NCI-H1436 treated with DMSO at 0.1 percent for 48 hours (cell line): ENCODE measurements at places on chromosomes 7 and 10.

DNA sequence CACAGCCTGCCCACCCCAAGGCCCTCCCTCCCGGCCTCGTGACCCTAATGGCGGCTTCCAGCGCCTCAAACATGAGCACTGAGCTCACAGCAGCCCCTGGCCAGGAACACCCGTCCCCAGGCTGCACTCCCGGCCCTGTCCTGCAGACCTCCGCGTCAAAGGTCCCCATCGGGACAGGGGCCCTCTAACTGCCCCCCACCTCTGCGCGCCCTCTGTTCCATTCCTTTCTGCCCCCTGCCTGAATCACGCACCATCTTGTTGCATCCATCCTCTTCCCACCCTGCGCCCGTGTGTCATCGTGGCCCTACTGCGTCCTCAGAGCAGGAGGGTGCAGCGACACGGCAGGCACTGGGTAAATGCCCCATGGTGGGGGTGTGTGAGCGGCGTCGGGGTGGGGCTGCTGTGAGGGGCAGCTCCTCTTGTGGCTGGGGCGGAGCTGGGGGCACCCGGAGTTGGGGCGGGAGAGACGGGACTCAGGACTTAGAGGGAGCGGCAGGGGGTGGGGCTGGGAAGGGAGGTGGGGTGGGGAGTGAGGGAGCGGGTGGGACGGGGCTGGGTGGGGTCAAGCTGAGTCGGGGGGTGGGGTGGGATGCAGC lies 13.4 kb downstream of the SLC29A4 start:
- DNase-seq: no peak

DNA sequence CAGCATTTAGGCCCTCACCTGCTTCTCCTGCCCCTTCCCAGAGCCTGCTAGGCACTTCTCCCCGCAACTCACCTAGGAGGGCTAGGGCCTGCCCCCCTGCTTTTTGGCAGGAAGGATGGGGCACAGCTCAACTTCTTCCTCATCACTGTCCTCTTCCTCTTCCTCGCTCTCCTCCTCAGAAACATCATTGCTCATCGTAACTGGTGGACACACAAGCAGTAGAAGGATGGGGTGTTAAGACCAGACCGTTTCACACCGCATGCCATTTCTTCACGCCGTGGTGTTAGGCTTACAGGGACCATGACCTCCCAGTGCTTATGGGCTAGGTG lies 1.6 kb downstream of the NPM3 start:
- no peak for DNase-seq

- no peak for DNase-seq
Observed at GRCh38 chr10:131820626-131821025, 80.2 kb upstream of the PPP2R2D start.

DNA sequence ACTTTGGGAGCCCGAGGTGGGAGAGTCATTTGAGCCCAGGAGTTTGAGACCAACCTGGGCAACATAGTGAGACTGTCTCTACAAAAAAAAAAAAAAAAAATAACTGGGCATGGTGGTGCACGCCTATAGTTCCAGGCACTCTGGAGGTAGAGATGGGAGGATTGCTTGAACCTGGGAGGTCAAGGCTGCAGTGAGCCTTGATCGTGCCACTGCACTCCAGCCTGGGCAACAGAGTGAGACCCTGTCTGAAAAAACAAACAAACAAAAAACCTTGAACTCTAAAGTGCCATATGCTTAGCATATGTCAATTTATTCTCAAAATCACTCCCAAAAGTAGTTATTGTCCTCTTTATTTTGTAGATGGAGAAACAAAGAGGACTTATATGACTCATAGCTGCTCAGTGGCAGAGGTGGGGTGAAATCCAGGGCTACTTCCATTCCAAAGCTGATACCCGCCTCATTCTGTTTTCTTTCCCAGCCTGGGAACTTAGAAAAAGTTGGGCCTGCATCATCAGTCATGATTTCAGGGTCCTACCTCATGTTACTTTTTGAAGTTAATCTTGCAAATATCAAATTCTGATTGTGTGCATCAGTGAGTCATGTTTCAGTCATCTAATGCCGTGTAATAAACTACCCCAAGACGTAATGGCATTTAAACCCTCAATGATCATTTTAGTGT lies 13.3 kb downstream of the DHTKD1 start:
- no peak for DNase-seq

- no peak for DNase-seq
Observed at GRCh38 chr10:75254739-75255138, 19.0 kb upstream of the COMTD1 start.

- no peak for DNase-seq
Observed at GRCh38 chr10:68506411-68506810, 20.9 kb downstream of the SLC25A16 start.

DNA sequence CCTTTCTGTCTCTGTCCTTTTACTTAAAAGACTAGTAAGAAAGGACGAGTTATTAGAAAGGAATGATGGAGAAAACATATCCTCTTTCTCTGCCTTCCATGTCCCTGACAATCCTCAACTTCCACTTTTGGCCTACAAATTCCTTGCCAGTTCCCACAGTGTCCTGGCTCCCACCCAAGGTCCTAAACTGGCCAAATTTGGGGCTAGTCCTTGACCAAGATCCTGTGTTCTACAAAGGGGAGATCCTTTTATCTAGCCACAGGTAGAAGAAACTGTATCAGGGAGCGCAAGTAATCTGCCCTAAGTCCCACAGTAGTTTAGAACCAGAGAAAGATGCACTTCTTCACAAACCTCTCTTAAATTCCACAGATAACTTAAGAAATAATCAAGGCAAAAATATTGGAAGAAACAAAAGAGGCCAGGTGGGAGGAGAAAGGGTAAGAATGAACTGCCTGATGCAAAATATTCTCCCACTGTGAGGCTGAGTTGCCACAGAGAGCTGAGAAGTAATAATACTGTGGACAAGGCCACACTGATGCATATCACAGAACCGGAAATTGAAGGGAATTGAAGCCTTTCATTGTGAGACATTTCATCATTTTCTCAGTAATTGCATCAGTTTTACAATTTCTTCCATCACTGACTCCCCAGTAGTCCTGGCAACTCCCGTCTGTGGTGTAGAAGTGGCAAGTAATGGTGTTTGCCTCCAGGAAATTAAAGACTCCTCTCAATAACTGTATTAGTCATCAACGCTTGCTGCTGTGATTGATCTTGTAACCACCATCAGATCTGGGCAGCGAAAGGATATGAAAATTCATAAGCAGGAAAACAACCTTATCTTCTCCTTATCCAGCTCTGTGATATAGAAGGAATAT lies 47.2 kb downstream of the DNAJC12 start:
- DNase-seq: no peak

DNA sequence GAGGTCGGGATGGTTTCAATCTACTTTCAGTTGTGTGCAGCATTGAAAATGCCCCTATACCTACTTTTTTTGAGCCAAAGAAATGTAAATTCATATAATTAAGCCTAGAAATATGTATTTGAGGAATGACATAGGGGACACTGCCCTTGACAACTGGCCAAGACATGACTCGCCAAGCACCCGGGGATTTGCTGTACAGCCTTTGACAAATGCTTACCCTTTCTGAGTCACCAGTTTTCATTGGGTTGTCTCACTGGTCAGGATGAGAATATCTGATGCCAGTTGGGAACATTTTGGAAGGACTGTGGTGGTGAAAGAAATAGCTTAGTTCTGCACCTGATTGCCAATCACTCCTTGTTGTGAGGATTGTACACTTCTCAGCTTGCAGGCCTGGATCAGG lies 166.8 kb upstream of the HABP2 start:
- no peak for DNase-seq

DNA sequence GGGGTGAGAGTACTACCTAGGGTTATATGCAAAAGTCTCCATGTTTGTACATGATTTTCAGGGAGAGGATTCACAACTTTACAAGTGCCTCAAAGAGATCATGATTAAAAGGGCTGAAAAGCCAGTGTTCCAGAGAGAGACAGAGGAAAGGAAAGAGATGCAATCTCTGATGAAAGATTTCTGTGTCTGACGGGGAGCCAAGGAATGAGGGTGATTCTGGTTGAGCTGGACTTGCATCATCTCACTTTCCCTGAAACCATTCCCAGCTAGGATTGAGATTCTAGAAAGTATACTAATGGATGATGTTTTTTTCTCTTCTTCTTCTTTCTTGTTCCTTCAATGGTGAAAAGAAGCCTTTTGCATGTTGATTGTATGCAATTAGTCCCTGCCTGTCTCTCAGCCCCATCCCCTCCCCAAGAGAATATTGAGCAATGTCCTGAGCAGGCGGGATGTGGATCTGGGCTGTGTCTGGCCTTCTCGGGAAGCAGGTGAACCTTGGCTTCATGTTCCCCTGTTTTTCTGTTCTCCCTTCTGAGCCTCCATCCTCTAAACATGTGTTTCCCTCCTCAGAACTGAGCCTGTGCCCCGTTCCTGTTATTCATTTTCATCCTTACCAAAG lies 186.1 kb downstream of the ZNF365 start:
- DNase-seq: no peak

DNA sequence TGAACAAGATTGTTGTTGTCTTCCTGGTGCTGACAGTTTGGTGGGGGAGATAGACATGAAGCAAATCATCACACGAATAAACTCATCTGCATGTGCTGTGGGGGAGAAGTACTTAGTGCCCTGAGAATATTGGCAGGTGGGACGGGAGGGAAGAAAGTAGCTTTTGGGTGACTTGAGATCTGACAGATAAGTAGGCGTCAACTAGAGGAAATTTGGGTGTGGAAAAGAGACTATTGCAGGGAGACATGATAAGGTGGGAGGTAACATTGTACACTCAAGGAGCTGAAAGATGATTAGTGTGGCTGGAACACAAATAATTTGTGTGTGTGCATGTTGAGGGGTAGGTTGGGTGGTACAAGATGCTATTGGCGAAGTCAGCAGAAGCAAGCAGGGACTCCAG lies 30.1 kb downstream of the CNNM2 start:
- DNase-seq: no peak

DNA sequence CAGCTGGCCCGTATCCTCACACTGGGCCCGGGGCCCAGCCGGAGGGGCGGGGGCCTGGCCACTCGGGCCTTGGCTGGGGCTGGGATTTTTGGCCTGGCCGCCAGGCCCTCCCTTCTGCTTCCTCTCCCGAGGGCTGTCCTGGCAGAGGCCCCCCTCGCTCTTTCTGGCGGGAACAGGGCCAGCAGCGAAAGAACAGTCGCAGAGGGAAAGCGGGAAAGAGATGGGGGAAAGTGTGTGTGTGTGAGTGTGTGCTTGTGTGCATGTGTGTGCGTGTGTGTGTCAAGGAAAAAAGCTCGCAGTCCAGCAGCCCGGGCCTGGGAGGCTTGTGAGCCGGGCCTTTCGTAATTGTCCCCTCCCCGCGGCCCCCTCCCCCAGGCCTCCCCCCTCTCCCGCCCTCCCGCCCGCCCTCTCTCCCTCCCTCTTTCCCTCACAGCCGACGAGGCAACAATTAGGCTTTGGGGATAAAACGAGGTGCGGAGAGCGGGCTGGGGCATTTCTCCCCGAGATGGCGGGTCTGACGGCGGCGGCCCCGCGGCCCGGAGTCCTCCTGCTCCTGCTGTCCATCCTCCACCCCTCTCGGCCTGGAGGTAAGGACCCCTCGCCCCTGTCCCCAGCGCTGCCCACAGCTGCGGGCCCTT lies at the start of gene ELN:
Gene ELN (plus strand): TSS at position 491 of the 638 bp plus-strand sequence. CDS start 15 bp downstream, at position 506.
- no peak for DNase-seq

DNA sequence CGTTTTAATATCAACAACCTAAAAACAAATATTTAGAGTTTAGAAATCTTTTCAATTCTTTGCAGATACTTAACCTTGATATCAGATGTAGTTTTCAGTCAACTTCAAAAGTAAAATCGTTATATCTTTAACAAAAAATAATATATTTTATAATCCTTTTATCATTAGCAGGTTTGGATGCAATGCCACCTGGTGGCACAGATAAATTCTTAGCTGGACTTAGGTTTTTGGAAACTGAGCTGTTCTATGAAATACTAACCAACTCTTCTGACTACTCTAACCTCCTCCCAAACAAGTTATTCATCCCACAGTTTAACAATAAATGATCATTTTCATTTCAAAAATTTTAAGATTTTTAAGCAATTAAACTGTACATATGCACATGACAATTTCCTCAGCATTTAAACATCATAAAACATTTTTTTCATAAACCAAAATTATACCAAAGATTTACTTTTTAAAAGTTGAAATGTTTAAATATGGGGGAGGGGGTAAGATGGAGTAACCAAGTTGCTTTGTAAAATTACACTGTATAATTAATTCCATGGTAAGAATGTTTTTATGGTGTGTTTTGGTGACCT lies 56.9 kb downstream of the HIBADH start:
- DNase-seq: no peak

GRCh38 chr7:483656-484355 lies 35.8 kb downstream of the PDGFA start:
- no peak for DNase-seq

- DNase-seq: no peak
Observed at GRCh38 chr10:43194266-43194665, 56.0 kb downstream of the CSGALNACT2 start.

DNA sequence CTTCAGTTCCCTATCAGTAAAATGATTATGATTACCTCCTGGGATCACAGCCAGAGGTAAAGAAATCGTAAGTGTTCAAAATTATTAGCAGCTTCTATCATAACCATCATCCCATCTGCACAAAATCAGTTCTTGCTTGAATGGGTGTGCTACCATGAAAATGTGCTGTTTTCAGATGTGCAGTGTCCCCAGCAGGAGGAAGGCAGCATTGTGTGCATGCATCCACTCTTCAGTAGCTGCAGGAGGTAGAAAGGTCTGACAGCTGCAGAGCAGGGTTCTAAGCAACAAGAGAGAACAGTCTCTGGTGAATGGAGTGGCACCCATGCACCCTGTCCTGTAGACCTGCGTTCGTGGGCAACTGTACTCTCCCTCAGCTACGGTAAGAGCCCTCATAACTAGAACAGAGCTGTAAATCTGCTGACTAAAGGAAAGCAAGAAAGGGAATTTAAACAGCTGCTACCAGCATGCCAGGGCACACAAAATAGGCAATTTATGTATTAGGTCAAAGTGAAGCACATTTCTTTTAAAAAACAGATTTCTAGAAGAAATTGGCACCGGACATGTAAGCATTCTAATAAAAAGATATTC lies 21.2 kb downstream of the VSTM2A start:
- no peak for DNase-seq

DNA sequence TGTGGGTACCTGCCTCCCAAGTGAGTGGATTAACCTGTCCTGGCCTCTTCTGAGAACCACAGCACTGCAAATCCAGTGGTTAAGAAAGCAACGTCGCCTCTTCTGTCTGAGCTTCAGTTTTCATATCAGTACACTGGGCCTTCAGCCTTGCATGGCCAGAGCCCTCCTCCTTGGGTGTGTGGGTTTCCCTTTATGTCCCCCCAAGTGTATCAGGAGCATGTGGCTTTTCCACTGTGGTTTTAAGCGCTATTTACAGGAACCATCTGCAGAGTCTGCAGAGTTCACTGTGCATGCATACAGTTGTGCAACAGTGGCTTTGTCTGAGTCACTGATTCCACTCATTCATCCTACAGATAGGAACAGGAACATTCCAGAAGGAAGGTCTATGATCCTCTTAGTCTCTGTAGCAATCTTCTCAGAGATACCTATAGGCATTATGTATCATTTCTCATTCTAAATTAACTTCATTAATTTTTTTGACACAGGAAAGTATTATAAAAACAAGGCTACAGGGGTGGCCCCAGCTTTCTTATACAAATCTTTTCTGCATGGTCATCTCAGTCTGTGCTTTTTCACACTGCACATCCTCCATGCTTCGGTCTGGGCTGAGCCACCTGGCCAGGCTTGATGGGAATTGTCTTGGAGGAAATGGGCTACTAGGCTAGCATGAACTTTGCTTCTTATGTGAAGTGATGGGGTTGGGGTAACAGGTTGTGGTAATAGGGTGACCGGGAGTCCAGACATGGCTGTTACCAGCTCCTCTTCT lies 17.1 kb downstream of the MBL2 start:
- no peak for DNase-seq

- no peak for DNase-seq
Observed at GRCh38 chr10:12503311-12503710, 154.0 kb downstream of the CAMK1D start.
